ENCODE measurements at places on chromosomes 2 and 18.

GRCh38 chr2:37059841-37060240, 24.3 kb downstream of the HEATR5B start:
- DNase-seq, result no peak

- DNase-seq, result no peak
Observed at GRCh38 chr2:161488131-161488699, 72.1 kb downstream of the TBR1 start.

DNA sequence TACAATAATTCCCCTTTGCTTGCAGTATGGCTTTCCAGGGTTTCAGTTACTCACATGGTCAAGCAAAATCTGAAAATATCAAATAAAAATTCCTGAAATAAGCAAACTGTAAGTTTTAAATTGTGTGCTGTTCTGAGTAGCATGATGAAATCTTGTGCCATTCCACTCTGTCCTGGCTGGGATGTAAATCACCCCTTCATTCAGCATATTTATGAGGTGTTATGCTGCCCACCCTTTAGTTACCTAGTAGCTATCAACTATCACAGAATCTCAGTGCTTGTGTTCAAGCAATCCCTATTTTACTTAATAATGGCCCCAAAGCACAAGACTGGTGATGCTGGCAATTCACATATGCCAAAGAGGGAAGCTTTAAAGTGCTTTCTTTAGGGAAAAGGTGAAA, 867.7 kb upstream of the NRXN1 start:
- DNase-seq, result no peak

DNA sequence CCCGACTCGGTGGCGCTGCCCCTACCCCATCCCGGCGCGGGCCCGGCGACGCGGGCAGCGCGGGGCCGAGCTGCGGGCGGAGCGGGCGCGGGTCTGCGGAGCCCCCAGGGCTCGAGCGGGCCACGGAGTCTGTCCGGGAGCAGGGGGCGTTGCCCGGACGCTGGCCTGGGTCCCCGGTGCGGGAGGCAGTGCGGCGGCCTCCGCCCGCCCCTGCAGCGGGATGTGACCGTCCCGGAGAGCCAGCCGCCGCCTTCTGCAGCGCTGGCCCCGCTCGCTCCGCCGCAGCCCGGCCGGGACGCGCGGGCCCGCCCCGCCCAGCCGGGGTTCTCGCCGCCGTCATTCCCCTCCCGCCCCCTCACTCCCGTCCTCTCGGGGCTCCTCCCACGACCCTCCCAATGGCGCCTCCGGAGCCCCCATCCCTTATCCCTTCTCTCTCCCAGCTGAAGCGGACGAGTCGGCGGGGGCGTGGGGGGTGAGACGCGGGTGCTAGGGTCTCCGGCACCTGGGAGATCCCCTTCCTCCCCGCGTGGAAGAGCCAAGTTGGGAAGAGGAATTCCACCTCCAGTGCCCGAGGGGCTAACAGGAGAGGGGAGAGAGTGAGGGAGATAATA, at the start of gene FNDC4:
TSS of gene FNDC4 (minus strand) at position 257 of the 611 bp plus-strand sequence. CDS start 521 bp downstream, outside the sequence.
- no peak for DNase-seq

DNA sequence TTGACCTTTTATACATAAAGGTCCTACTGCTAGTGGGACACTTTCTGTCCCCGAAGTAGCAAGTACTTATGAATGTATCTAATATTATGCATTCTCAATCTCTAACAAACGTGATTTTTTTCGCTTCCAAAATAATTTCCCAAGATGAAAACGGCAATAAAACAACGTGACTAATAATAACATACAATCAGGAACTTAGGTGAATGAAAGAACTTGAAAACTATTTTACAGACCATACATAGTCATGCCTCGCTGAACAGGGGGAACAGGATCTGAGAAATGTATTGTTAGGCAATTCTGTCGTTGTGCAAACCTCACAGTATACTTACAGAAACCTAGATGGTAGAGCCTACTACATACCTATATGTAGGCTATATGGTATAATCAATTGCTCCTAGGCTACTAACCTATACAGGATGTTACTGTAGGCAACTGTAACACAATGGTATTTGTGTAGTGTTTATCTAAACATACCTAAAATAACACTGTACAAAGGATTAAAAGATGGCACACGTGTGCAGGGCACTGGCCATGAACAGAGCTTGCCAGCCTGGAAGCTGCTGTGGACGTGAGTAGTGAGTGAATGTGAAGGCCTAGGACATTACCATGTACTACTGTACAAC, 2.5 kb downstream of the RTN4 start:
- DNase-seq, result no peak

- no peak for DNase-seq
Observed at GRCh38 chr18:22457524-22457923, 39.8 kb upstream of the CTAGE1 start.

GRCh38 chr2:146572598-146572997, 1272.2 kb upstream of the ACVR2A start:
- no peak for DNase-seq

DNA sequence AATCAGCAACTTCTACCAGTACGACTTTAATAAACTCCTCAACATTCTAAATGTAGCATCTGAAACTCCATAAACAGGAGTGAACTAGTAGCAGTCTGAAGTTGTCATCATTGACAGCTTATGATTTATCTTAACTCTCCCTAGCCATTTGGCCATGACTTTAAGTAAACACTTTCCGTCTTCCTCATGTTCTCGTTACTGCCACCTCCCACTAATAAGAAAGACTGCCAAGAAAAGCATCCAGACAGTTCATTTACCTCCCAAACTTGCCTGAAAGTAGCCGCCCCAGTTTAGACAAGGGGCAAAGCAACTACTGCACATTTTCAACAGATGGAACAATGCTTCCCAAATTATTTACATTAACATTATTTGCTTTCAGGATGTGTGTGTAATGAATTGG, 287.5 kb downstream of the OSR1 start:
- DNase-seq, result no peak

DNA sequence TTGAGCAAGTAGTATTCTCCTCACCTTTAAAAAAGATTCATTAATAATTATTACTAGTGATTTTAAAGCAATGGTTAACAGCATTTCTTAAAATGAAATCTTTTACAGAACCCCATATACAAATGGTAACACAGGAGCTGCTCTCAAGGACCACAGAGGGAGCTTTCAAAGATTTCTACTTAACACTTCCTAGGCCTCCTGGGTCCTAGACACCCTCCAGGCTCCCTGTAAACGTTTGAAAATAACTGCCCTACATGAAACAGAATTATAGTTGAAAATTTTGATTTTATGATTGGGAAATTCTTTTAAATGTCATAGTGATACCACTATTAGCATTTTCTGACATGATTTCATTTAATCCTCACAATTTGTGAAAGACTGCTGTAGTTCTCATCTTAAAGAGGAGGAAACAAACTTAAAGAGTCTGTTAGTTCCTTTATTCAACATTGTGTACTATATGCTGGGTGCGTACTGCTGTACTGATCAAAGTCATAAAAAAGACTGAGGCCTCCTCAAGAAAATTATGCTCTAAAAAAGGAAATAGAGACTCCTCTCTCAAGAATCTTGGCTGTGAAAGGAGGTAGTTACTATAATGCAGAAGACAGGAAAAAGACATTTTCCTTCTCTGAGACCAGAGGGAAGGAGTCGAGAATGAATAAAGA, 10.6 kb downstream of the CUL3 start:
- no peak for DNase-seq

- no peak for DNase-seq
Observed at GRCh38 chr2:148614014-148614321, 30.6 kb upstream of the EPC2 start.

DNA sequence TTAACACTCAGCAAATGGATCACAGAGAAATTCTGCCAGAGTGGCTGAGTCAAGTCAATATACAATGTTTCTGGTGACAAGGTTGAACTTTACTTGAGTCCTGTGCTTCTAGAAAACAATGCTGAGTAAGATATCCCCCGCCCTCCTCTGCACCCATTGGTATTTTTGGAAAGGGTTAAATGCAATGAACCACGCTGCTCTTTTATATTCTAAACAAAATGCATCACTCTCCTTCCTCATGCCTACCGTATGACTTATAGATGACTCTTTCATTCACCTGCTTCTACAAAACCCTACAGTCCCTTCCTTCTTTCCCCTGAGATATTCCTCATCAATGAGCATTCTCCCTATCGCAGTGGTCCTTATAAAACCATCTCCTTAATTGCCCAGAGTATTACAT, 168.8 kb downstream of the TXNL1 start:
- no peak for DNase-seq

GRCh38 chr2:144686518-144687215, 166.7 kb upstream of the ZEB2 start:
- no peak for DNase-seq

DNA sequence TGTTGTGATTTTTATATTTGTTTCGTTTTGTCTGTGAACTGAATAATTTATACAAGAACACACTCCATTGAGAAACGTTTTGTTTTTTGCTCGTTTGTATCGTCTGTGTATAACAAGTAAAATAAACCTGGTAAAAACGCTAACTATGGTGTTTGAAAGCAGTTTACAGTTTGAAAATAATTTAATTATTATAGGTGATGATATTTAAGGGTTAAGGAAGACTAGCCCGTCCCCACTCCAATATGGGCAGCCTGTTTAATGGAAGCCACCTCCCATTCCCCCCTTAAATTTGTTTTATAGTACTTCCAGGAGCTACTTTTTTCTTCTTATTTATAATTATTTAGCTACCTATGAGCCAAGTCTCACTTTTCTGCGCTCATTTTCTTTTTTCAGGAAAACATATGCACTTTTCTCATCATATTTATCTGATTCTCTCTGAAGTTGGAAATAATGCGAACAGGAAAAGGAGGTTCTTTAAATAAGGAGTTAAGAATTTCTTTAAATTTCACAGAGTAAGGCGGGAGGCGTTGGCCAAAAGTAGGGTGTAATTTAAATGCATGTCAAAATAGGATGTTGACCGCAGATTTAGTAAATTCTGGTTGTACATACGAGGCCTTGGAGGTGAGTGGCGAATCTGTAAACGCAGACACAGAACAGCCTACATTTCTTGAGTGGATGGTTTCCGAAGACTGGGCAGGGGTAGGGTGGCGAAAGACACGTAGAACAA, 9.8 kb downstream of the TBR1 start:
- no peak for DNase-seq
